ENCODE measurements at places on chromosomes 1 and 21.

- DNase-seq = no peak
Measured at GRCh38 chr1:8425150-8425780, 107.4 kb downstream of the SLC45A1 start.

- DNase-seq = no peak
Measured at GRCh38 chr1:228861832-228862180, 126.5 kb downstream of the RHOU start.

GRCh38 chr21:26842300-26842699 is 2.9 kb downstream of the ADAMTS1 start:
- DNase-seq = no peak

DNA sequence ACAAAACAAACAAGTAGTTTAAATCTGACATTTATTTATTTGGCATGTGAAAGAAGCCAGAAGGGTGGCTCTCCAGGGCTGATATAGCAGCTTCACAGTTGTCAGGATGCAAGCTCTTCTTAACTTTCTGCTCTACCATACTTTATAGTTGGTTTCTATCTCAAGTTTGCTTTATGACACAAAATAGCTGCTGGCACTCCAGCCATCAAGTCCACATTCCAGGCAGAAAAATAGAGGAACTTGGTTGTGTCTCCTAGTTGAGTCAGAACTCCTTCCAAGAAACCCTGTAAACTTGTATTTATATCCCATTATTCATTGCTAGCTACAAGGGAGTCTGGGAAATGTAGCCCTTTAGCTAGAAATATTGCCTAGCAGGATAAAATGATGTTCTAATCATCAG is 24.0 kb upstream of the STUM start:
- DNase-seq = no peak

DNA sequence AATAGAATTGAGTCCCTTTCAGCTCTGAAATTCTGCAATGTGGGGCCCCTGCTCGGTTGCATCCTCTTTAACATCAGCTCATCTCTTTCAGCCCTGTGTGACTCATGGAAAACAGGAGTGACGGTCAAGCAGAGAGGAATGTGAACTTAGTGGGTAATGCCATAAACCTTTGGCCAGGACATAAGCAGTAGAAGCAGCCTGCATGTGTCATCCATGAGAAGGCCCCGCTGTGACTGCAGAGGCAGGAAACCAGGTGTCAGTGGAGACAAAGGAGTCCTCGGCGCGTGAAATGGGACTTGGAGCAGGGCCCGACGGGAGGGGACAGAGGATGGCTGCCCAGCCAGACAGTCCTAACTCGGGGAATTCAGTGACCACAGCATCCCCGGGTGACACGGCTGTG is 21.1 kb upstream of the EPHB2 start:
- DNase-seq = no peak

GRCh38 chr1:51247022-51247421 is 10.9 kb downstream of the RNF11 start:
- DNase-seq = no peak

DNA sequence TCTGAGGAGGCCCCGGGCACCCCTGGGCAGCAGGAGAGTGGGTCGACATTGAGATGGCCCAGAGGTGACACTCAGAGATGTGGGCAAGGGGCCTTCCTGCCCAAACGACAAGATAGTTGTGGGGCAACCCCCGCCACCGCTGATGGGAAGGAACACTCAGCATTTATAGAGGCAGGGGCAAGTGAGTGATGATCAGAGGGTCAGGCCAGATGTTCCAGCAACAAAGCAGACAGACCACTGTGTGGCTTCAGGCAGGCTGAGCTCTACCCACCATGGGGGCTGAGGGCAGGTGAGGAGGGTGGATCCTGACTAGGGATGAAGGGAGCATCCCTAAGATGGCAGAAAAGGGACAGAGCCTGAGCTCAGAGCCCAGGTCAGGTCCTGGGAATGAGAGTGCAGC is 362.7 kb downstream of the PTPRU start:
- DNase-seq = no peak

GRCh38 chr1:235161685-235162327 is 756 bp upstream of the RBM34 start:
- no peak for DNase-seq

GRCh38 chr1:119186471-119186870 is 46.0 kb upstream of the WARS2 start:
- DNase-seq = no peak

DNA sequence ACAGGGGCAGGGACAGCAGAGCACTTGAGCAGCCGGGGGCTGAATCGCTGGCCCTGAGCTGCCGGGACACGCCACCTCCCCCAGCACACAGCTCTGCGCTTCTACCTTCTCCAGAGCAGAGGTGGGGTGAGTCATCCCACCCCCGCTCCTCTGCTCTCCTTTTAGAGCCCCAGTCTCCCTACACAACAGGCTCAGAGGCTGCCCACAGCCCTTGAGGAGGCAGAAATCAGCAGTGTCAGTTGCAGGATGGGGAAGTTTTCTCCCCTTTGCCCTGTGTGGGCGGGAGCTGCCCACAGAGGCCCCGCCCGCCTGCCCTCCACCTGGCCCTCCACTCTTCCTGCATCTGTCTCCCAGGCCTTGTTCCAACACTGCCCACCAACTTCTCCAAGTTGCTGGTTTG is 94.6 kb downstream of the STUM start:
- DNase-seq = no peak

DNA sequence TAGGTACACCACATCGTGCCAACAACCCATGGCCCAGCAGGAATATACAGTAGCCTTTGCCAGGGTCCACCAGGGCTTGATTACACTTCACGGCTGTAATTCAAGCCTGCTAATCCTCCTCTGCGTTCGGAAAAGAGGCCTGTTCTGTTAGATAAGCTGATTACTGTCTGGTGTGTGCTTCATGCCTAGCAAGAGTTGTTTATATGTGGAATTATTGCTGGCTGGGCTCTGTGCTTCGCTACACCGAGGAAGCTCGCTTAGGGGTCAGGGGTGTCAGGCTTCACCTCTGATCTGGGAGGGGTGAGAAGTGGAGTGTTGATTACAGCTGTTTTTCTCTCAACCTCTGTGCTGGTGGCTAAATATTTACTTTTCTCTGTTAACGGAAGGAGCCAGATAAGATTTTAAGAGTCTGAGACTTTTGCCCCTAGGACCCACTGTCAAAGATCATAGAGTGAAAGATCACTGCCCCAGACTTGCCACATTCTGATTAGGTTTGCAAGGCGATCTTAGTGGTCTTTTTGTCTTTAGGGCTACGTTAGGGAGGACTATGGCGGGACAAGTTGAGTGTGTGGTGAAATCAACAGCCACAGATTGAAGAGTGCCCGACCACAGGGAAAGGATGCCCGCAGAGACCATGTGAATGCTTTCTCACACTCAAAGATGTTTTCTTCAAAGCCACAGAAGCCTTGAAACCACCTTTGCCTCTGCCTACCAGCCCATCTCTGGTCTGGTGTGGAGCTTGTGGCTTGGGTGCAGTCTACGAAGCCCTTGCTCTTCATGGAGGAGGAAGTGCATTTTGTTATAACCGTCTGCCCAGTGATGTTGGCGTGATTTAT is 216.1 kb downstream of the PBX1 start:
- DNase-seq = no peak

- DNase-seq = peak; percentile 29
Measured at GRCh38 chr1:153816283-153816889, 41.2 kb downstream of the SLC27A3 start.

DNA sequence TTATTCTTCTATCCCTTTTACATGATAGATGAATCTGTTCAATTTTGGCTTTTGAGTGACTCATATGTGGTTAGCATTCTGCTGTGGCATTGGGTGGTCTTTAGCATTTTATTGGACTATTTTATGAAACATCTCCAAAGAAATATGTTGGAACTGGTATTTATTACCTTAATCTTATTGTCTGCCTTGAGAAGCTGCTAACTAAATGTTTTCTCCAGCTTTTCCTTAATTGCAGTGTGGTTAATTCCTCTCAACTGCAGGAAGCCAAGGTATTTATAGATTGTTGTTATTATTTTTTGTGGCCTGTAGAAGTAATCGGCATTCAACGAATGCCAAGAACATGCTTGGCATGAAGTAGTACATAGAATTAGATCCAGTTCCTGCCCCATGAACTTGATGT is 64.1 kb downstream of the NOS1AP start:
- DNase-seq = no peak

- DNase-seq = peak; percentile 89
Measured at GRCh38 chr1:22025368-22026155, 24.1 kb downstream of the CELA3A start.

DNA sequence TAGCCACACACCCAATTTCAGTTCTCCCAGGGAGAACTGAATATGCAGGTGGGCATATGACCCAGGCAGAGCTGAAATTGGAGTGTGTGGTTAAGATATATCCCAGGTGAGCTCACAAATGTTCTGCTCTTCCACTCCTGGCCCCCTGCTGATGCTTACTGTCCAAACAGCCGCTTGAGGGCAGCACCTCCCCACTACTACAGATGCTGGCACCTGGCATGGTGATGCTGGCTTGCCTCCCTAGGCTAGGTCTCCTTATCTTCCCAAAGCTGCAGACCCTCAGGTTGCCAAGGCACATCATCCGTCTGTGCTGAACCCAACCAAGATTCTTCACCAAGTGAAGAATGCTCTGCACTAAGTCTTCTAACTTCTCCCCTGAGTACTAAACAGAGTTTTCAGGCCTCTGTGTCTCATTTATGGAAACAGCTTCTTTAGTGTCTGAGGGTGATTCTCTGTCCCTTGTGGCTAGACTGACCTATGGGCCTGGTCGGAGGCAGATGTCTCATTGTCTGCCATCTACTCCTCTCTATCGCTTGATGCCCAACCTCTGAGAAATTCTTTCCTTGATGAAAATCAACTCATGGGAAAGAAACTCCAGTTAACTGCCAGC is 27.2 kb downstream of the XCL1 start:
- peak; percentile 73 for DNase-seq

DNA sequence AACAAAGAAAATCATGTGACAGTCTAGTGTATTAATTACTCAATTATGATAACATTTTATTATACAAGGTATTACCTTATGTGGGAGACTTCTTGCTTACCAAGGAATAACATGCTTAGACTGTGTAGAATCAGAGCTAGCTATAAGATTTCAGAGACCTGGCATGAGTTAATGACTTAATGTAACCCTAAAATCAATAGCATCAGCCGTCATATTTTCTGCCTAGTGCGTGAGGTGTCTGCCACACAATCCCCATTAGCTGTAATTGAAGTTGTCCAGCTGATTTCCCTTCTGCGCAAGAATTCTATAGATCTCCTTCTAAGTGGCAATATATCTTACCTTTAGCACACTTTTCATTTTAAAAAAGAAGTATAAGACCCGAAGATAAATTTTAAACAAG is 28.8 kb downstream of the CHODL start:
- no peak for DNase-seq

DNA sequence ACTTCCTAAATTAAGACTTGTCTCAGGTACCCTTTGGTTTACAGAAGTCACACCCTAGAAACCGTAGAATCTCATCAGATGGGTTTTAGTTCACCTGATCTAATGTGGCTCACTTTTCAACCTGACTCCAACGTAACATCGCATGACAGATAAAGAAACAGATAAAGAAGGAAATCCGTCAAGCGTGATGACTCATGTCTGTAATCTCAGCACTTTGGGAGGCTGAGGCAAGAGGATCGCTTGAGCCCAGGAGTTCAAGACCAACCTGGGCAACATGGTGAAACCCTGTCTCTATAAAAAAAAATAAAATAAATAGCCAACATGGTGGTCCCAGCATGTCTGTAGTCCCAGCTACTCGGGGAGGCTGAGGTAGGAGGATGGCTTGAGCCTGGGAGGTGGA is 97.3 kb downstream of the SPSB1 start:
- no peak for DNase-seq

DNA sequence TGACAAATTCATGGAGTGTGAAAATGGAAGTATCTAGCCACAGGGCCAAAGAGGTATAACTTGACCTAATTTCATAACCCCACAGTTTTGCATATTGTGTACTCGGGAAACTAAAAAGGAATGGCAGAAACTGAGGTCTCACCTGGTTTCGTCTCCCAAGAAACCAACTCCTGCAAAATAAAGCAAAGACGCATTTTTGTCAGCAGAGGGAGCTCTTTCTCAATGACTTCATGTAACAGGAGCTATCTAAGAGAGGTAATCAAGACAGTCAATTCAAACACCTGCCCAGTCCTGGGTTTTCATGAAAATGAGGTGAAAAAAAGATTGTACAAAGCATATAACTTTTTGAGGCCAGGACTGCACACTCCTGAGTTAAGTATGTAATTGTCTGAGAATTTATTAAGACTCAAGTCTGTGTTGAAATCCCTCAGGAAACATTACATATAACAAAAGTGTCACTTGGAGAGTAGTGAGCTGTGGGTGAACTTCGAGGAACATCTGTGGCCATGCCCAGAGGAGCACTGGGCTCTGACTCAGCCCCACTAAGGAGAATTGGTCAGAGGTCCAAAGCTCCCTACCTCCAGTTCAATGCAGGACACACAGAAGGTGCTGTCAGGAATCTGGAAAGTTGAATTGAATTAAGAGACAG is 17.6 kb downstream of the FCRL4 start:
- DNase-seq = peak; percentile 37

GRCh38 chr1:43554444-43554992 is 23.8 kb downstream of the PTPRF start:
- no peak for DNase-seq

- DNase-seq = no peak
Measured at GRCh38 chr1:234519506-234519905, 40.5 kb upstream of the TARBP1 start.

- no peak for DNase-seq
Measured at GRCh38 chr1:85049735-85050166, 1.5 kb upstream of the MCOLN3 start.

- no peak for DNase-seq
Measured at GRCh38 chr1:107786203-107786845, 178.7 kb downstream of the VAV3 start.

DNA sequence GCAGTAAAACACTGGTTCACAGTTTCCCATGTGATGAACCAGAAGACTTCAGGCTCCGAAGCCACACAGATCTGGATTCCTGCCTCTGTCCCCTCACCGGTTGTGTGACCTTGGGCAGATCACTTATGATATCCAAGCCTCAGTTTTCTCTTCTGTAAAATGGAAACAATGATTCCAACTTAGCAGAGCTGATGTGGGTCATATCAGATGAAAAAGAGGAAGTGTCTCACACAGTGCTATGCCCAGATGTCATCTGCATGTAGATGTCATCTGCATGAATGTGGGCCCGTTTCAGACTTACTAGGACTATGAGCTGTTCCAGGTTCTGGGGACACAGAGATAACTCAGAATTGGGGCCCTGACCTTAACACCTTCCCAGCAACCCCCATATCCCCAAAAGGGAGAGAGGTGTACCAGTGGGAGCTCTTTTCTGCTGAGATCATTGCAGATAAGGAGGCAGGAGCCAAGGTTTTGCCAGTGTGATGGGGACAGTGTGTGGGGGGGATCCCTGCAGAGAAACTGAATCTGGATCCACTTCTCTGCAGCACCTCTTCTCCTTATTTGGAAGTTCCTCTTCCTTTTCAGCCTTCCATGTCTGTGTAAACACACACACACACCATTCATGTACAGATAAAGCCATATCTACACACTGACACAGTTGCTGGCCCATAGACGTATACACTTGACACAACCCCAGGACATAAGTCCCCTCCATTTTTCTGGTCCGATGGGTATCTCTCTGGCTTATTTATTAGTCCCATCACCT is 5.0 kb upstream of the ADGRB2 start:
- DNase-seq = no peak

GRCh38 chr1:44932151-44932550 is 54.2 kb downstream of the EIF2B3 start:
- DNase-seq = no peak
